COLO829 (cell line): ENCODE measurements at places on chromosomes 1 and 21.
A peak's percentile ranks its signal among the peaks of the same experiment; 100 is the strongest.

DNA sequence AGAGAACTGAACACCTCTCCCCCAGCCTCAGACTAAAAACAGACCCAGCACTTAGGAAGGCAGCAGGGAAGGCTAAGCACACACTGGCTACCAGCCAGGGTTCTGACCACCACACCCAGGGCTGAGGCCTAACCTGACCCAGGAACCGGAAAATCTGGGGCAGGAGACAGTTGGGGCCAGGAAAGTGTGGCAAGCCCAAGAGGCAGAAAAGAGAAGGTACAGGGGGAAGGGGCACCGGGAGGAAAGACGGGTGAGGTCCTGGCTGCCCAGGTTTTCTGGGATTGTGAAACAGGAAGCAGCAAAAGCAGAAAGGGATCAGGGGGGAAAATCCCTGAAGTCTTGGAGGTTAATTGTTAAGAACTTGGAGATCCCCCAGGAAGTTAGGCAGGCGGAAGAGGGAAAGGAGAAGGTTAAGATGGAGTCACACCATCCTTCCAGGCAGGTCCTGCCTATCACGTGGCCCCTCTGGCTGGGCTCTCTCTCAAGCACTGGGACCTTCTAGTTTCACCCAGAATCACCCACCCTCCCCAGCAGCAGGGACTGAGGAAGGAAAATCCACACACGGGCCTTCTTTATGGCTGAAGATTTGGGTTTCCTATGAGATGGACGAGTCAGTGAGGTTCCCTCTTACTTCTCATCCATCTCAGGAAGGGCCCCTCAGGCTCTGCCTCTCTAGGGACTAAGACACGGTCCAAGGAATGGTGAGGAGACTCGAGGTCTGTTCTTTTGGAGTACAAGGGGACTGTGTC lies 2.6 kb downstream of the HDGF start:
- no peak for DNase-seq

DNA sequence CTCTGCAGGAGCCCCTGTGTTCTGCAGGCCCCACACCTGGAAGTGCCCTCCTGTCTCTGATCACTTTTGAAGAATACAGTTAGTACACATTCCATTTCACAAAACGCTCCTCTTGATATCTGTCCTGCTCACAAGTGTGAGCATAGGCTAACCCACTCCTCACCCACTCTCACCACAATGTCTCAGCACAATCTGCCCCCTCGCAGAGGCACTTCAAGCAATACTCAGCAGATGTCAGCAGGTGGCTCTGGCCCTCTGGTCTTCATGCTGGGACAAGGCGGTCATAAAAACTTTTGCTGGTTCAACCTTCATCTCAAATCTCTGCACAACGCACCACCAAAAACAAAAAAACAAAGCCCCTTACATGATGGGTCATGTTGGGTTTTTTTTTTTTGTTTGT lies 671.2 kb downstream of the MATN1 start:
- DNase-seq, result no peak

GRCh38 chr1:1889847-1890505 lies 911 bp downstream of the GNB1 start:
- DNase-seq, result no peak

DNA sequence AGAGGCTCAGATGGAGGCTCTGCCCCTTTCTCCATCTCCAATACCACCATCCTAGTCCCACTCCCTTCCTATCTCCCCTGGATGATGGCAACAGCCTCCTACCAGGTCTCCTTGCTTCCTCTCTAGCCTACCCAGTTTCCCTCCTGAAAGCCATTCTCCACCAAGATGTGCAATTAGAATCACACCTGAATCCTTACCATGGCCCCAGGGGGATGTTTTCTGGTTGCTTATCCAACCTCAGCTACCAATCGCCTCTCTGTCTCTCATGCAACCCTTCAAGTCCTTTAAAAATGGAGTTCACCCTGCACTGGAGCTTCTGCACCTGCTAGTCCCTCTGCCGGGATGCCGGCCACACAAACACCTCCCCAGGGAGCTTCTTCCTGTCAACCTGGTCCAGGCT lies 2.9 kb downstream of the RCAN1 start:
- no peak for DNase-seq

- DNase-seq, result no peak
Observed at GRCh38 chr1:45894331-45894730, 90.9 kb downstream of the MAST2 start.

DNA sequence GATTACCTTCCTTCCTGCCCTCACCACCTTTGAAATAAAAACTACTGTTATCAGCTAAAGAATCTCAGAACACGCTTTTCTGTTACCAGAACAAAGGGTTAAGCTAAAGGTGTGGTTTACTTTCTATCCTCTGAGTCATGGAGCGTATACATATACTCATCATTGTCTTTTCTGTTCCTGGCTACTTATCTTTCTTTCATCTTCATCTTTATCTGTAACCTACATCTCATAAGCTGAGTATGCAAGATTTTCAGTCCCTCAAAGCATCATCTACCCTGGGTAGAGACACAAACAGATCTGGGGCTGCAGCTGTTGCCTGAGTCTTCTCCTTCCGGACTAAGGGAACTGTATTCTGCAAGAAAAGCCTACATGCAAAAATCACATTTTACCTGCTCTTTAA lies 75.6 kb downstream of the LMO4 start:
- no peak for DNase-seq

- DNase-seq, result no peak
Observed at GRCh38 chr1:222390181-222390580, 157.7 kb downstream of the HHIPL2 start.

DNA sequence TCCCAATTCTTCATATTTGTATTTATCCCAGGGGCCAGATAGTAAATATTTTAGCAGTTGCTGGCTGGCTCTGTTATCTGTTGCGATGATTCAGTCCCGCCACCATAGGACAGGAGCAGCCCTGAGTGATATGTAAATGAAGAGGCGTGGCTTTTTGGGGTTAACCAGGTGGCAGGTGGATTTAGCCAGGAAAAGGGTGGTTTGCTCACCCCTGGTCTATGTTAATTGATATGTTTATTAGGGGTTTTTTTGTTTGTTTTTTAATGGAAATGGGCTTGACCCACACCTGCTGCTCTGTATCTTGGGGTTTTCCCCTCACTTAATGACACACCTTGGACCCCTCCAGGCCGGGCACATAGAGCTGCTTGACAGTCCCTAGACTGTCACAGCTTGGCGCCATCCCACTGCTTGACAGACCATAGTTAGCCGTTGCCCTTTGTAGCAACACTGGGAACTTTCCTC lies 62.8 kb downstream of the PIK3CD start:
- no peak for DNase-seq

DNA sequence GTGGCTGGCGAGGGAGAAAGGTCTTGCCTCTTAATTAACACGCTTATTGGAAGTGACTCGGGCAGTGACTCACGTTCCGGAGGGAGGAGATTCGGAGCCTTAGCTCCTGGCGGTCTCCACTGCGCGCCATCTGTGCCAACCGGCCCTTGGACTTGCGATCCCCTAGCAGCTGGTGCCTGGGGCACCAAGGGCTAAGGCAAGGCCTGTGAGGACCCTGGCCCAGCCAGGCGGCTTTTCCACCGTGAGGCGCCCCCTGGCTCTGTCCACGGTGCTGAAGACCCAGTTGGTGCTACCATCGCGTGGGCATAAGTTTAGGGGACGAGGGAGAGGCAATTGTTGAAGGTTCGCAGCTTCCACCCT lies 1.3 kb upstream of the SYT6 start:
- no peak for DNase-seq

DNA sequence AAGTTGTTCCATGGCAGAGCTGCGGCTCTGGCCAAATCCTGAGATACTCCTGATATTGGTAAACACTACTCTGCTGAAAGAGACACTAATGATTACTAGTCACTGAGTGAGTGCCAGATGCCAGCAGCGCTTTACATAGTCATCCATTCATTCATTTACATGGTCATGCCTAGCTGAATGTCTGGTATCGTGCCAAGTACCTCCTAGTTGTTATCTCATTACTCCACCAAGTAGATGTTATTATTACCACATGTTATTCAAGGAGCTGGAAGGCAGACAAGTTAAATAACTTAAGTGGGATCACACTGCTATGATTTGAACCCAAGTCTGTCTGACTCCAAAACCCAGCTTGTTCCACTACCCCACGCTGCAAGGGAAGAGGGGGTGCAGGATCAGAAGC lies 4.7 kb downstream of the OLFML2B start:
- DNase-seq, result peak; percentile 89

- DNase-seq, result no peak
Observed at GRCh38 chr1:3003941-3004270, 17.4 kb upstream of the ACTRT2 start.

DNA sequence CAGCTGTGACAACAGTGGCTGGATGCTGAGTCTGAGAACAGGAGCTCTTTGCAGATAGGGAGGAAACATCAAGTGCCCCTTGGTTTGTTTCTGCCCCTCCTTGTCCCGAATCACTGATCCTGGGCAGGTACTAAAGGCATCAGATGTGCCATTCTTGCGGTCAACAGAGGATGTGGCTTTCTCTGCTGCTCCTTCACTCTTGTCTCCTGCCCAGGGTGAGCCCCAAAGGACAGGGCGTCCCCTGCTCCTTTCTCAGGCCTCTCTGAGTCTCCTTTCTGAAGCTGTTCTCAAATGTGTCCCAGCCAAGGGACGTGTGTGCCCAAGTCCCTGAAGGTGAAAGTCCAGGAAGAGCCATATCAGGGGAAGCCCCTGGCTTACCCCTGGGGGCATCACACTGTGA lies 31.7 kb downstream of the SLC37A1 start:
- DNase-seq, result no peak

DNA sequence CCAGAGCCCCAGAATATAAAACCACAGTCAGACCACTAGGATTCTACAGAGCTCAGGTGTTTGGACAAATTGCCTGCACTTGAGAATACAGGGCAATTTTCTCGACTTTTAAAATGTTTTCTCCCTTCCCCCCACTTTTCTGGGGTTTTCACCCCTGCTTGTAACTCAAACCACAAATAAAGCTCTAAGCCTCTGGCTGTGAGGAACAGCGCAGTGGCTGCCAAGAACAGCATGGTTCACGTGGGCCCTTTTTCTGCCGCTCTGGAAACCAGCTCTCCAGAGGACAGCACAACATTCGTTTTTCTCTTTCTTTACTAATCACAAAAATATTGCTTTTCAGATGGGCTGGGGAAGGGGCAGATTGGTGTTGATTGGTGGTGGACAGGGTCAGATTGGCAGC lies 102.2 kb upstream of the JUN start:
- no peak for DNase-seq

GRCh38 chr1:203511513-203511912 lies 17.6 kb downstream of the OPTC start:
- DNase-seq, result no peak

GRCh38 chr1:175015243-175015642 lies 8.0 kb downstream of the MRPS14 start:
- no peak for DNase-seq

DNA sequence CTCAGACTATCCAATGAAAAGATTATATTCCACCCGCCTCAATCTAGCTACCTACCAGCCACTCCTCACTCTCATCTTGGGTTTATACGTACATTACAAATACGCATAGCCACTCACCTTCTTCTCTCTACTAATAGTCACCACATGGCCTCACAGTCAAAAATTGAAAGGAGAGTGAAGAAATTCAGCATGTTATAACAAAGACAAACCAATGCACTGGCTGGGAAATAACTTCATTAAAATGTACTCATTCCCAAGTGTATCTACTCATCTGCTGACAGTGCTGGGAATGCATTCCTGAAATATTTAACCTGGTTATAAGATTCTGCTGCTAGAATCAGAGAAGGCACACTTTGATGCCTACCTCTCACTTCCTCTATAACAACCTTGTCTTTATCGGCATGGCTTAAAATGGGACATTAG lies 6.5 kb downstream of the ZNF644 start:
- no peak for DNase-seq

DNA sequence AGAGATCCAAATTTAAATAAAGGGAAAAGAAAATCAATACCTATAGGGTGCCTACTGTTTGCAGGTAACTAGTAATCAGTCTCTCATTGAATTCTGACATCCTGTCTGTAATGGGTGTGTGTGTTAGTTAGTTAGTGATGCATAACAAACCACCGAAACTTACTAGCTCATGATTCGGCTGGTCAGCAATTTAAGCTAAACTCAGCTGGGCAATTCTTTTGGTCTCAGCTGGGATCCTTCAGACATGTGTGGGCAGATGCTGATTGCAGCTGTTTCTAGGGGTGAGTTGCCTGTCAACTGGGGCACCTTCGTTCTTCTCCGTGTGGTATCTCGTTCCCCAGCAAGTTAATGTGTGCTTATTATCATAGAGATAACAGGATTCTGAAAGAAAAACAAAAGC lies 40.2 kb upstream of the ZNF124 start:
- no peak for DNase-seq

DNA sequence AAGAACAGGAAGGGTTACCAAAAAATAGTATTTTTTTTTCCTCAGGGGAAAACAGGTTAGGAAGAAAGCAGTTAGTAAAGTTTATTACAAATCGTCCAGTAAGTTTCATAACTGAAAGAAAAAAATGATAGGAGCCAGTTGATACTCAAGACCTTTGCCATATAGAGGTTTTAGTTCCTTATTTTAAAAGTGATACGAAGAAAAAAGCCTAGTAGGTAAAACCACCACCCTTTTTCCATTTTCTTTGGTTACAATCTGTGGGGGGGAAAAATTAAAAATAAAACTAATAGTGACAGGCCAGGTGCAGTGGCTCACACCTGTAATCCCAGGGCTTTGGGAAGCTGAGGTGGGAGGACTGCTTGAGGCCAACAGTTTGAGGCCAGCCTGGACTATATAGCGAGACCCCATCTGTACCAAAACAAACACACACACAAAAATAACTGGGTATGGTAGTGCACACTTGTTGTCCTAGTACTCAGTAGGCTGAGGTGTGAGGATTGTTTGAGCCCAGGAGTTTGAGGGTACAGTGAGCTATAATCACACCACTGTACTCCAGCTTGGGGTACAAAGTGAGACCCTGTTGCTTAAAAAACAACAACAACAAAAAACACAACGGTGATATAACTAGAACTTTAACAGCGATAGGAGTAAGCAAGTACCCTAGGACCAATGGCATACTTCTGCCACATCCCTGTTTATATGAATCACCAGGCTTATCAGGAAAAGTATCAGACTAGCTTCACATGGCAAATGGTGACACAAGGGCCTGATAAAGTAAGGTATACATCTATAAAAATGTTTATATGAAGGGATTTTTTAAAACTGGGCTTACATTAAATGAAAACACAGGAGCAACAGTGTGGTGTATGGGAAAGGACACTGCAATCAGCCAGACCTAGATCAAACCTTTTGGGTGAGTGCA lies 5.4 kb downstream of the TMEM59 start:
- no peak for DNase-seq

GRCh38 chr1:23074012-23074411 lies 54.7 kb downstream of the KDM1A start:
- DNase-seq, result no peak

DNA sequence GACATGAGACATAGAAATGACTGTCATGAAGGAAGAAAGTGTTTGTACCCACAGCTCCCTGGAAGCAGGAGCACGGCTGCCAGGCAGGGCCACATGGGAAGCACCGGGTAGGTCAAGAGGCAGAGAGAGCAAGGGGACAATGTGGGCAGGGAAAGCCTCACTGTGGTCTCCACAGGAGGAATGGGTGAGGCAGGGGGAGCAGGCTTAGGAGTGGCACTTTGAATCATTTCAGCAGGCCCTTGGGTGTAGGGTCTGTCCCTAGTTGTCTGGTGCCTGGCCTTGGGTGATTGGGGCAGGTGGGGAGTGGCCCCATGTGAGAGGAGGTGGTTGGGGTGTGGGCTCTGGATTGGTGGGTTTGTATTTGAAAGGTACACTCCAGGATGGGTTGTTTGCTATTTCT lies 83.9 kb downstream of the PCBP3 start:
- DNase-seq, result no peak
